ENCODE measurements at places on chromosomes 5 and 9.

DNA sequence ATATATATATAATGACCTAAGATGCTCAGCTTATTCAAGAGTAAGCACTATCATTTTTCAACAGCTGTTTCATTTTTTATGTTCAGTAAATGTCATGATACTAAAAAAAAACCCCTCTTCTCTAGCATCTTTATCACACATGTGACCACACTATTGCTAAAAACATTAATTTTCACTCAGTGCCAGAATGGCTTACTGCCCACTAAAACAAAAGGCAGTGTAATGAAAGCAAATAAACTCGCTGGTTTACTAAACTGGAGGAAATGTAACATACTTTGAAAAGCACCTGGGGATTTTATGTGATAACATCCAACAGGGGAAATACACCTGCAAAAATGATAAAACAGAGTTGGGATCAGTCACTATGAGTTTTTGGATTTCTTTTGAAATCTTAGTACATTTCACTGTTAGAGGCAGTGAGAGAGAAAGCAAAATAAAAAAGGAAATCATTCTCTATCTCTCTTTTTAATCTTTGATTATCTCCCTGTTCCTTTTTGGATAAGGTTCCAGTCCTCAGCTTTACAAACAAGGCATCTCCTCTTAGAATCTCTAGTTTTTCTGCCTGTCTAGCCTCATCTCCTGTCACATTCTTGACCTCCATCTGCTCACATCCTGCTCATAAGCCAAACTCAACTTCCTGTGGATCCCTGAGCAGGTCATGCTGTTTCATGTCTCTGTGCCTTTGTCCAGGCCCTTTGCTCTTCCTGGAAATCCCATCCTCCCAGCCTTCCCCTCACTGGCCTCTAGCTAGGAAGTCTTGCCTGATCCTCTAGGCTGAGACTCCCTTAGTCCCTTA is 338.0 kb downstream of the MAN2A1 start:
- DNase-seq, result no peak

DNA sequence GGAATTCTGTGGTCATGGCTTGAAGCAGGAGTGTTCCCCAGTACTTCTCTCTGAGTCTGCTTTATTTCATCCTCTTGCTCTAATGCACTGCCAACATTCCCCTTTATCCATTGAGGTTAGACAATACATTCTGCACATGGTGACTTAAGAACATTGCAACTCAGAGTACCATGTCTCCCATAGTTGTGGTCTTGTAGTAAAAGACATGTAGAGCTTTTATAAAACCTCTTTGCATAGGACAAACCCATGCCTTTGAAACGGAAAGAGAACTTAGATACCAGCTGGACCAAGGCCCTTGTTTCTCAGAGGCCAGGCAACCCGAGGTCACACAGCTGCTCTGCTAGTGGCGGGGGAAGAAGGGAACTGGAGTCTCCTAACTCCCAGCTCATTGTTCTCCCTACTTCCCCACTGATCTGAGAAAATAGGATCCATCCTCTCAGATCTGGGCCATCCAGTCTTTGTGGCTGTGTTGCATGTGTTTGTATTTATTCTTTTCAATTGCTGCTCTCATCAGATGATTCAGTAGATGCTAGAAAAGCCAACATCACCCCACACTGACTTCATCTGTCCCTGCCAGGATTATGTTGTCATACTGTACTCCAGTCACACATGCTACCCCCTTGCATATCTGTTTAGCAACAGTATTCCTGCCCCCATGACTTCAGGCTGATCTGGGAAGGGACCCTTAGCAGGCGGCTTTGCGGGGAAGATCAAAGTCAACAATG is 236.9 kb downstream of the SAXO1 start:
- no peak for DNase-seq

- no peak for DNase-seq
Observed at GRCh38 chr9:115411516-115411915, 293.6 kb upstream of the TNC start.

- DNase-seq, result no peak
Observed at GRCh38 chr5:61719124-61719523, 387.1 kb downstream of the ZSWIM6 start.

GRCh38 chr5:143106174-143106573 is 297.3 kb downstream of the NR3C1 start:
- no peak for DNase-seq

DNA sequence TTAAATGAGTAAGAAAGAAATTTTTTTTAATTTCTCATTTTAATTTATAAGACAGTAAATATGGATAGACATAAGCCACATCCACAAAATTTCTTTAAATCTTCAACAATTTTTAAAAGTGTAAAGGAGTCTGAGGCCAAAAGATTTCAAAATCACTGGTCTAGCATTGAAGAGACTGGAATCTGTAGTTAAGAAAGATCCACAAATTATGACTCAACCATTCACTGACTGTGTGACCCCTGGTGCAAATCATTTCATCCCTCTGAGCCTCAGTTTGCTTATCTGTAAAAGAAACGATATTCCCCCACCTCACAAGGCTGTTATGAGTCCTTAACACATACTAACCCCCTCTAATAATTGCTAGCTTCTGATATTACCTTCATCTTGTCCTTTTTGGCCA is 98.5 kb downstream of the EBF1 start:
- DNase-seq, result no peak

- no peak for DNase-seq
Observed at GRCh38 chr5:67878933-67879332, 336.6 kb upstream of the PIK3R1 start.

GRCh38 chr5:109589986-109590385 is 99.7 kb upstream of the MAN2A1 start:
- no peak for DNase-seq

- DNase-seq, result peak; percentile 93
Observed at GRCh38 chr5:10479154-10479721, 37.6 kb downstream of the ROPN1L start.

DNA sequence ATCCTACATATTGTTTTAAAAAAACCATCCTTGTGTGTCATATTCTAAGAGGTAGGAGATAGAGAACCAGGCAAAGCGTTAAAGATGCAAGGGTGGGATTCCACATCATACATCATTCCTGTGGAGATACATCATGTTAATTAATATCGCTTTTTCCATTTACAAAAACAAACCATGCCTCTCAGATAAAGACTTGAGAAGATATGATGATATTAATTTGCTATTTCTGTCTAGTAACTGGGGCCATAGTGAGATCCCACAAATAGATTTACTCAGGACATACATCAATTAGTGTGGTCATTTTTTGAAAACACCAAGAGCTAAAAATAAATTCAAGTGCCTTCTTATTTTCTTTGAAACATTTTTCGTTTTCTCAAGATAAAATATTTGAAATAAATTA is 165.4 kb upstream of the TARS1 start:
- DNase-seq, result no peak

- DNase-seq, result no peak
Observed at GRCh38 chr5:140037012-140037411, 6.1 kb downstream of the NRG2 start.

DNA sequence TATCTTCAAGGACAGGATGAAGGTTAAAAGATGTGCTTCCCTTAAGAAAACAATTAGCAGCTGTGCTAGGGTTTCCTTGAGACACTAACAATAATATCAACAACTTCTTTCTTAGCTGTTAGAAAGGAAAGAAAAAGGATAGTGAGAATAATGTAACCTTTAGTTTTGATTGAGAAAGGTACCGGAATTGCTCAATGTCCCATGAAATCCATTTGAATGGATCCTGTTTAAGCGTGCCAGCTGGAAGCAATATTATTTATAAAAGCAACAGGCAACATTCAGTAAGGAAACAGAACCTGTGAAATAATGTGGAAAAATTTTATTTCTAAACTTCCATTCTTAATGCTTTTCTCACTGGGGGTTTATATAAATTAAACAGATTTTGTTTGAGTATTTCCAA is 120.9 kb downstream of the CCDC192 start:
- DNase-seq, result no peak

DNA sequence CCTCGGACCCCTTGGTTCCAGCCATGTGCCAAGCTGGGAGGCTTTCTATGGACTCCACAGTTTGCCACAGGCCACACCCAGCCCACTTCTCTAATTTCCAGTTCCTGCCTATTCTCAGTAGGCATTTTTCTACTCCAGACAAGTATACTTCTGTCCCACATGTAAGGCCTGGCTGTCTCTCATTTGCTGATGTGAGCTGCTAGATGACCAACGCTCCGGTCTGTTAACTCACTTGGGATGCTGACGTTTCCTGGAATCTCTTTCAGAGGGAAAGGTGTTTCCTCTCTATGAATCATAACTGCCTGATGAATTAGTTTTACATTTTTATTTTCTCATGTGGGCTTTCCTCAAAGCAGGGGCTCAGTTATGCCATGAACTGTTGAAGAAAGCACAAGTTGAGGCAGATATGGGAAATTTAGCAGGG is 36.3 kb downstream of the ERGIC1 start:
- DNase-seq, result no peak

GRCh38 chr9:120536949-120537640 is 42.9 kb downstream of the CDK5RAP2 start:
- DNase-seq, result no peak

Data from LoVo (cell line).